ENCODE measurements at places on chromosomes 2 and 18.
A peak's percentile ranks its signal among the peaks of the same experiment; 100 is the strongest.

- no peak for DNase-seq
Measured at GRCh38 chr18:55149994-55150393, 190.7 kb upstream of the CCDC68 start.

DNA sequence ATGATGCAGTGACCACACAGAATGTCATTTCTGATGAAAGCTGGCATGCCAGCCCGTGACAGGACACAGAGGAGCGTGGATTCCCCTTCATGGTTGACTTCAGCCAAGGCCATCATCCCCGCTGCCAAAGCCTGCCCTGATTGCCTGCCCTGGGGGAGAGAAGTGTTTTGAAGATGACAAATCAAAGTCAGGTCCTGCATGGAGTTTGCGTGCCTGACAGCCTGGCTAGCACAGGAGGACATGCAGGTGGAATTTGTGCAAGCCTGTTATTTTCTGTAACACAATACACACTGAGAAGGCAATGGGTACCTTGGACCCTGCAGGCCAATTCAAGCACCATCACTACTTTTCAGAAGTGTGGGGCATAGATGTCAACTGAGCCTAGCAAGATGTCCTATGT lies 5.4 kb upstream of the IL1R2 start:
- no peak for DNase-seq

DNA sequence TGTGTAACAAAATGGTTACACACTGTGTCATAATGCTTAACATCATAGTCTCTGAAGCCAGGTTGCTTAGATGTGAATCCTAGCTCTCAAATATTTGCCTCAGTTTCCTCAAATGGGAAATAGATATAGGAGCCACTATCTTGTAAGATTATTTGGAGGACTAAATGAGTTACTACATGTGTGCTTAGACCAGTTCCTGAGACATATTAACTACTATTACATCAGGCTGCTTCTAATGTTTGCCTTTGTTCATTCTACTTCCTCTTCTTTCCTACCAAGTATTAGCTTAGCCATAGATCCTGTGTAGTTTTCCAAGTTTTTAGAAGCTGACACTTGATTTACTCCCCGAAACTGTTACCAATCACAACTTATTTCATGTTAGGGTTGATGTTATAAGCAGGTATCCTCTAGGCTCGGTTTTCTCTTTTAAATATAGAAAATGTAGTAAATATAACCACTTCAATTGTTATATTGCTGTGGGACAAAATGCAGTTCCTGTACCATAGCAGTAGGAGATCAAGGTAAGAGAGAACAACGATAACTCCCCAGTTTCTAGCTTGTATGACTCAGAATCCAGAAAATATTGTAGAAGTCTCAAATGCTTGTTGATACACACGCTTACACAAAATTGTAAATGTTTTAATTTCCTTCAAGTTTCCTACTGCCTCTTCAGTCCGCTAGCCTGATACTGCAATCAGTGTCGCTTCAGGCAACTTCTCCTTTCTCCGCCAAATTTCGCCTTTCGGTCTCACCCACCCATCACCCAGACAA lies 751 bp upstream of the DNAJC10 start:
- peak; percentile 54 for DNase-seq

DNA sequence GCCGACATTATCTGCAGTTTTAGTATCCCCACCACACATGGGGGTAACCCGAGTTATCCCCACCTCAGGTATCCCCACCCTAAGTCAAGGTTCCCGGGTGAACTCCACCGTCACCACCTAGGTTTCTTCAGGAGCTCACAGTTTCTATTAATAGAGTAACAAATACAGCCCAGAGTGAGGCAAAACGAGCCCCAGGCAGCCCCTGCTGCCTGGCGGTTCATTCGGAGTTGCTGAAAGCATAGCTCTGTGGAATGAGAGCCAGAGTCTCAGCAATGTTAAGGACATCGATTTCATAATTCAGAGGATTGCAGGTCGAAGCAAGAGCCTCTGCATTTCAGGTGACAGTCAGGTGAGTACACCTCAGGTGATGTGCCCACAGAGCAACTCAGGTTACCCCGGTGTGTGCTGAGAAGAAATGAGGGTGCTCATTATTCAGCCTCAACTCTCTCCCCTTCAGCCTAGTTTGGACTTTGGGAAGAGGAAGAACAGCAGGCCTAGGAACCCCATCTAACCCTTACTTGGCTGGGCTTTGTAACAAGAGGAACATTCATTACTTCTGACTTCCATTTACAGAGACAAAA lies 10.7 kb downstream of the SATB2 start:
- DNase-seq: no peak

DNA sequence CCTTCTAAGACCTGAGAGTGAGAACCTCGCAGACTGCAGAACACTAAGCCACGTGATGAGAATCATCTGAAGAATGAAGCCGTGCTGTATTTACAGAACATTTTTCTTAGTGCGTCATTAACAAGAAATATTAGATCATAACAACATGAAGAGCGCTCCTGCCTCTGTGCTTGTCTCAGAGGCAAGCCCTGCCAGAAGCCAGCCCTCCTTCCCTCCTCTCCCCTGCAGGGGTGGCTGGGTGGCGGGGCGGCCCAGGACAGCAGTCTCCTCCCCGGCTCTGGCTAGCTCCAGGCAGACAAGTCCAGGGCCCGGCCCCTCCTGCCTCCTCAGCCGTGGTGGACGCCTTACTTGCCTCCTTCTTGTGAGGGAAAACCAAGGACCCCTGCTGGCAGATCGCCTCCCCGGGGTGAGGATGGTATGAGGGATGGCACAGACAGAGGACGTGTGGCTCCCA lies 262.7 kb downstream of the TWIST2 start:
- DNase-seq: no peak

DNA sequence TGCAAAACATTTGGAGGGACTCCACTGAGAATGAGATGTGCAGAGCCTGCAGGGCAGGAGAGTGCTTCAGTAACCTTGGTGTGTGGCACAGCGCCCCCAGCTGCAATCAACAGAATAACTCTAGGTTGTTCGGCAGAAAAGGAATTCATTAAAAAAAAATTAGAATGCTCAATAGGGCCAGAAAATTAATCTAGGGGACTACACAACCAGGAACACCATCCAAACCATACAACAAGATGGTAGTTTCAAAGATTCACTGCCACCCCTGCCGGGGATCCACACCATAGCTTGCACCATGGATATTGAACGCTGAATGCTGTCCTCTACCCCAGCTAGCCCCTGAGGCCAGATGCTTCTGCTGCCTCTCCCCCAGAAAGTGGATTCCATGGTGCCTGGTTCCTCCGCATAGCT lies 50.1 kb downstream of the THUMPD2 start:
- DNase-seq: peak; percentile 27

DNA sequence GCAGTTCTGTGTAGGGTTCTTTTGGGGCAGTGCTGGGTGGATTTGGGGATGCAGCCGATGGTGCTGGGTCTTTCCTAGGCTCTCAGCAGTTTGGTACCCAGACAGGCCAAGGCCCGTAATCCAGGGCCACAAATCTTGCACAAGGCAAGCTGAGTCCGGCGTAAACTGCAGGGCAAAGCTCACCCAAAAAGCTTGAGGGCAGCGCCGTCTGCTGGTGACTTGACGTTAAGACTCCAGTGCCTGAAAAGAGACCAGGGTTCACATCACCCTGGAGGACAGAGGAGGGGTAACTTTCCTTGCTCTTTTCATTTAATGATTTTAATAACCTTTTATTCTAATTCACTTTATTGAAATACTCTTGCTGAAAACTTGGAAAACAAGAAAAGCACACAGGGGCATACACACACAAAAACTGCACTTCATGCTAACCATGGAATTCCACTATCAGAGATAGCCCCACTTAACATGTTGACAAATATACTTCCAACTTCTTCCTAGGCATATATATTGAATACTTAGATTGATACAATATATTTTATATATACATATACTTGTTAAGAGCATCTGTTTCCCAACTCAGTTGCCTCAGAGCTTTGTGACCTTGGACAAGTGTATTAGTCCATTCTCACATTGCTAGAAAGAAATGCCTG lies 38.9 kb downstream of the CNGA3 start:
- DNase-seq: peak; percentile 88

- DNase-seq: no peak
Measured at GRCh38 chr2:144886862-144887261, 366.9 kb upstream of the ZEB2 start.

- no peak for DNase-seq
Measured at GRCh38 chr2:28624436-28624792, 127.2 kb upstream of the PPP1CB start.

- no peak for DNase-seq
Measured at GRCh38 chr18:4455113-4455811, at the start of gene DLGAP1. Gene DLGAP1 (minus strand): TSS chr18:4455307.

DNA sequence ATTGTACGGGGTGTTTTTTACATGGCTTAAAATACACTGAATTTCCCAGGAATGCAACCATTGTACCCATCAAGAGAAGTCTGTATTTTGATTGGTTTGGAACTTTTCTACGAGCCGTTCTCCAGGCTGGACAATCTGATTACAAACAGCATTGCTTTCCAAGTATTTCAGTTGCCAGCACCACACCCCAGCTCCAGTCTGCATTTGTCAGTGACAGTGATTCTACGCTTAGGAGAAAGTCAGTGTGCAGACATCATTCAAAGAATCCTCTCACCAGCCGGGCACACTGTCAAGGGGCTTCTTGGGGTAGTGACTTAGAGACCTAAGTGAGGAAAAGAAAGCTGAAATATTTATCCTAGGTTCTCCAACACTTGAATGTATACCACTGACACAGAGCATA lies 194.1 kb downstream of the ANAPC1 start:
- no peak for DNase-seq

- DNase-seq: no peak
Measured at GRCh38 chr2:159546716-159547430, 69.5 kb downstream of the BAZ2B start.

GRCh38 chr2:232632904-232633412 lies 446 bp upstream of the EFHD1 start:
- DNase-seq: peak; percentile 20

DNA sequence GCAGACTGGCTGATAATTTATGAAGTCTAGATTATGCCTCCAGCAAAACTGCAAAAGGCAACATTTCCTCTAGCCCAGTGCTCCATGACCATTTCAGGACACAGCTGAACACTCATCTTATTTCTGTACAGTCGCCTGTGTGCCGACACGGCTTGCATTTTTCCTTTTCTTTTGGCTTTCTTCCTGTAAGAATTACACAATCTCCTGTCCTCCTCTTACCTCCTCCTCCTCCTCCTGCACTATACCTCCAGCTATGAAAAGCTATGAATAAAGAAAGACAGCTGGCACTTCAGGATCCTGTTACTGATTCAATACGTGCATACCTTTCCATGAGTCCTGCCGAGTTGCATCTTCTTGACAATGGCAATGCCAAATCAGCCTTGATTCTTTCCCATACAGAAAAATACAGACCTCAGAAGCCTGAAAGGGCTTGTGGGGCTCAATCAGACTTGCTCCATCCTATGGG lies 32.2 kb upstream of the TRIB2 start:
- DNase-seq: no peak

- no peak for DNase-seq
Measured at GRCh38 chr18:41378598-41378997, 576.4 kb upstream of the PIK3C3 start.

GRCh38 chr2:53075760-53076159 lies 691.8 kb upstream of the CHAC2 start:
- DNase-seq: no peak

- no peak for DNase-seq
Measured at GRCh38 chr2:165273176-165273575, 34.0 kb downstream of the SCN2A start.

DNA sequence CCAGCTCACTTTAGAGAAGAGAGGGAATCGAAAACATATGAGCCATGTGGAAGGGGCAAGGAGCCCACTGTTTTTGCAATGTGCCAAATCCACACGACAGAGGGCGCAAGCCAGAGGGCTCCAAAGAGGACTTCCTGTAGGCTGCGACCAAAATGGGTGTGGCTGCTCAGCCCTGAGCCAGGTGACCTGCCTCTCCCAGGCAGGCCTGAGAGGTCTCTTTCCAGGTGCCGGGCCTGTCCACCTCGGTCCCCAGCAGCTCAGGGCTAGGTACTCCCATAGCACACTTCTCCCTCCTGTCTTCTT lies 153.8 kb downstream of the TTC32 start:
- DNase-seq: no peak

- peak; percentile 72 for DNase-seq
Measured at GRCh38 chr18:26547646-26548414, 523 bp downstream of the KCTD1 start.

DNA sequence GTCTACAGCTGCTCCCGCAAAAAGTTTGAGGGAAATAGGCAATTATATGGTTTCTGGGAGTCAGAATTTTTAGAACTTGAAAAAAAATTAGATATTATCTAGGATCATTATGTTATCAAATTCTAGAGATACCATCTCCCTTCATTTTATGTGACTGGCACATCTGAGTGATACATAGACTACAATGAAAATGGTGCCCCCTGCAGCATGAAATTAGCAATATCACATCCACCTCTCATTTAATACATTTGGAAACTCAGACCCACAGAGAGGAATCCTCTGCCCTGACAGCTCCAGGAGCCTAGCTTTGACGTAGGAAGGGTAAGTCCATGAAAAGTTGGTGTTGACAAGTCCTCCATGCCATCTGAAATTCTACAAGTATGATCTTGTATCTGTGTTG lies 381.6 kb downstream of the SUCLG1 start:
- peak; percentile 1 for DNase-seq

- DNase-seq: no peak
Measured at GRCh38 chr2:190043441-190043840, 19.1 kb downstream of the MSTN start.

- DNase-seq: no peak
Measured at GRCh38 chr2:85439986-85440385, 21.5 kb downstream of the SH2D6 start.

- DNase-seq: no peak
Measured at GRCh38 chr2:9093324-9093723, 89.8 kb upstream of the MBOAT2 start.

- DNase-seq: no peak
Measured at GRCh38 chr18:30632071-30632698, 410.4 kb downstream of the DSC3 start.

DNA sequence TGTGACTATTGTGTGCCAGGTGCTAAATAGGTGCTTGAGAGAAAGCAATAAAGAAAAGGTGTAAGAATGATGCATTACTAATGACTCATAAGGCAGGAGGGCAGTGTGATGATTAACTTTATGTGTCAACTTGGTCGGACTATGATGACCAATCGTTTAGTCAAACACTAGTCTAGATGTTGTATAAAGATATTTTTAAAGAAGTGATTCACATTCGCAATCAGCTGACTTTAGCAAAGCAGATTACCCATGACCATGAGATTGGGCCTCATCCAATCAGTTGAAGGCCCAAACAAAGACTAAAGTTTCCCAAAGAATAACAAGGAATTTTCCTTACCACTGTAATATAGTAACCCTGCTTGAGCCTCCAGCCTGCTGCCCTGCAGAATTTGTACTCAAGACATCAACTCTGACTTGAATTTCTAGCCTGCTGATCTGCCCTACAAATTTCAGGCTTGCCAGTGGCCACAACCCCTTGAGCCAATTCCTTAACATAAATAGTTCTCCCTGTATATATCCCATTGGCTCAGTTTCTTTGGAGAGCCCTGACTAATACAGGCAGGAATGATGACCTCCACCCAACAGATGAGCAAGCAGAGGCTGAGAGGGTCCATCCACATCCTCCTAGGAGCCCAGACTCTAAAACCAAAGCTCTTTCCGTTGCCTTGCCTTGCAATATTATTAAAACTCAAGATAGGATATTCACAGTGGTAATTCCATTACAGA lies 132.6 kb downstream of the ACTR3 start:
- DNase-seq: peak; percentile 20

- no peak for DNase-seq
Measured at GRCh38 chr2:218984239-218985020, 554 bp downstream of the FEV start.

GRCh38 chr2:45856391-45857274 lies 205.2 kb downstream of the PRKCE start:
- no peak for DNase-seq

Measured in suppressor macrophage treated with lipopolysaccharide for 1 hour (primary cell).